ENCODE measurements at places on chromosomes 3 and 15.

- DNase-seq: no peak
These were observed 2.7 kb downstream of the UPK1B start for GRCh38 chr3:119175872-119176756.

DNA sequence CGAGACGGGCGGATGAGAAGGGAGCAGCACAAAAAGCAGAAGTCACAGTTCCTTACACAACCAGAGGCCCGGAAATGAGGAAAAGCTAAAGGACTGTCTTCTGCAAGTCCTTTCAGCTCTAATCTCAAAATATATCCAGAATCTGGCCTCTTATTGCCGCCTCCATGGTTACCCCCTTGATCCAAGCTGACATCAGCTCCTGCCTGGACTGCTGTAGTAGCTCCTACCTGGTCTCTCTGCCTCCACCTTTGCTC lies 324.0 kb upstream of the ROPN1 start:
- DNase-seq: no peak

DNA sequence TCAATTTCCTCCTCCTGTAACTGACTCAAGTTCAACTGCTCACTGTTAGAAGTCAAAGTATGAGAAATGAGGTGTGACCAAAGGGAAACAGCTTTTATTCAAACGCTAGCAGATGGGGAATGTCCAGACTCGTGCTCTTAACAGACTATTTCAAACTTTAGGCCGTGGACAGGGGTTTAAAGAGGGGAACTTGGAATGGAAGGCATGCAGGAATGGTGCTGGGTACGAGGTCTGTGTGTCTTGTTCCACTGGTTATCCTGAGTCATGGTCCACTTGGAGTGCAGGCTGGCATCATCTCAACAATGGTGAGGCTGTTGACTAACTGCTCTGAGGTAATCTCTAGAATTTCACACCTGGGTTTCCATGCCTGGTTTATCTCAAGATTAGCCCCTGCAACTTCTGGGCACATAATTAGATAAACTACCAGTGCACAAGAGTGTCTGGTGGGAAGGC lies 22.9 kb upstream of the DNAAF4 start:
- DNase-seq: no peak

GRCh38 chr3:17631609-17632008 lies 110.8 kb downstream of the TBC1D5 start:
- no peak for DNase-seq

DNA sequence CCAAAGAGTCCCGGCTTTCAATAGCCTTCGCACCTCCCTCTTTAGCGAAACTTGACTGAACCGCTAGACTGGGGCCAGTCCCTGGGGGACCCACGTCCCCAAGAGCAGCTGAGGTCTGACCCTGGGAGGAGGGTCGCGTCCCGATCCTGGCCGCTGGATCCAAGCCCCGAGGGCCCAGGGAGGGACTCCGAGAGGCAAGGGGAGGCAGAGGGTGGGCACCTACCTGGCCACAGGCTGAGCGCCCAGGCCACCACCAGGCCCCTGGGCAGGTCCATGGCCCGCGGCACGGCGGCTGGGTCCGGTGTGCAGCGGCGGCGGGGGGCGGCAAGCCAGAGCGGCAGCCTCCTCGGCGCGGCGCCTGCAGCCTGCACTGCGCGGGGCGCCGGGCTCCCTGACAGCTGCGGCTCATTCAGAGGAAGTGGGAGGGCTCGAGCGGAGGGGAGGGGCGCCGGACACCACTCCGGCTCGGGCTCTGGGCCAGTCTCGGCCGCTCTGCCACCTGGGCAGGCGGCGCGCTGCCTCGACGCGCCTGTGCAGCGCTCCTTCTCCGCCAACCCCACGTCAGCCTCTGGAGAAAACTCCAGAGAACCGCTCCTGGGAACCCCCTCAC lies at the start of gene ITGA11:
Gene ITGA11 (minus strand): TSS at position 372 of the 610 bp plus-strand sequence. CDS start 97 bp downstream, at position 275.
- DNase-seq: no peak

DNA sequence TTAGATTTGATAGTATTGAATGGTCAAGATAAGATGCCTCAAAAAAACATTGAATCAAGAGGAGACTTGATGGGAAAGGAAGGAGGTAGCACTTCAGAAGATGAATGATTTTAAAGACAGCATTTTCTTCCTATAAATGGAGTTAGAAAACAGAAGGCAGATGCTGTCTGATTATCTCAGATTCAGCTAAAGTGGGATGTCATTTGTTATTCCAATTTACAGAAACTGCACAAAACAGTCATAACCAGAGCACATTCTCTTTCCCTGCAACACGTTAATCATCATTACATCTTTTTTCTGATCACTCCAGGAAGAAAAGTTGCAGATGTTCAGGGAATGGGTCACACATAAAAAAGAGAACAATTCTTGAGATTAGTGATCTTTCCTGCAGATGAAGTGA lies 1141.8 kb downstream of the SI start:
- no peak for DNase-seq

DNA sequence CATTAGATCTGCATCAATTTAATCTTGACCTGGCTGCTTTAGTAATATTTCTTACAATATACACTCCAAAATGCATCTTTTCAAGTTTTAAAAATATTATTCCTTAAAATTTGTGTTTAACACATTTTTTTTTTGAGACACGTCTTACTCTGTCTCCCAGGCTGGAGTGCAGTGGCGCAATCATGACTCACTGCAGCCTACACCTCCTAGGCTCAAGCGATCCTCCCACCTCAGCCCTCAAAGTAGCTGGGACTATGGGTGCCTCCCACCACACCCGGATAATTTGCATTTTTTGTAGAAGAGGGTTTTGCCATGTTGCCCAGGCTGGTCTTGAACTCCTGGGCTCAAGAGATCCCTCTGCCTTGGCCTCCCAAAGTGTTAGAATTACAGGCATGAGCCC lies 73.6 kb downstream of the ETV5 start:
- no peak for DNase-seq

- no peak for DNase-seq
These were observed 13.9 kb upstream of the ZBBX start for GRCh38 chr3:167394003-167394402.

DNA sequence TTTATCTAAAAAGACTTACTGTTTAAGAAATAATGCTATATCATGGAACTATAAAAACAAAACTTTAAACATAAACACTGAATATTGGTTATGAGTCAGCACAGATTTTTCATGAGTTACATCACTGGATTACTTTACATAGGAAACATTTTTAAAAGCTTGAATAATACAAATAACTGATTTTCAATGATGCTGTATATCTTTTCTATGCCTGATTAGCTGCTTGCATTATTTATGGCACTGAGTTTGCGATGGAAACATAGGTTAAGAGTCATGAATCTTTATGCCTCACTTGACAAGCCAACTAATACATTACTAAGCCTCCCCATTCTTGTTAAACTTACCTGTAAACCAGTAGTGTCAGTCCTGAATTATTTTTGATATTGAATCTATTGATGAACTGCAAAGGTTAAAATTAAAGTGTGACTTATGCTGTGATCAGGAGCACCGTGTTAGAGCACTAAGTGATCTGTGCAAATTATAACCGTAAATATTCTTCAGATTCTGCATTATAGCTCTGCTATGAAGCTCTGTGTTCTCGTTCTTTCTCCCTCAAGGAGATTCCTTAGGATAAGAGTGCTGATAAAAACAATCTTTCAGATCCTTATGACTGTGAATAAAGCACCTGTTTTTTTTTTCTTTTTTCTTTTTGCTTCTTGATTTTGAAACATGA lies 437.3 kb upstream of the BCHE start:
- DNase-seq: no peak

- no peak for DNase-seq
These were observed 45.2 kb downstream of the C2CD4B start for GRCh38 chr15:62119874-62120273.

DNA sequence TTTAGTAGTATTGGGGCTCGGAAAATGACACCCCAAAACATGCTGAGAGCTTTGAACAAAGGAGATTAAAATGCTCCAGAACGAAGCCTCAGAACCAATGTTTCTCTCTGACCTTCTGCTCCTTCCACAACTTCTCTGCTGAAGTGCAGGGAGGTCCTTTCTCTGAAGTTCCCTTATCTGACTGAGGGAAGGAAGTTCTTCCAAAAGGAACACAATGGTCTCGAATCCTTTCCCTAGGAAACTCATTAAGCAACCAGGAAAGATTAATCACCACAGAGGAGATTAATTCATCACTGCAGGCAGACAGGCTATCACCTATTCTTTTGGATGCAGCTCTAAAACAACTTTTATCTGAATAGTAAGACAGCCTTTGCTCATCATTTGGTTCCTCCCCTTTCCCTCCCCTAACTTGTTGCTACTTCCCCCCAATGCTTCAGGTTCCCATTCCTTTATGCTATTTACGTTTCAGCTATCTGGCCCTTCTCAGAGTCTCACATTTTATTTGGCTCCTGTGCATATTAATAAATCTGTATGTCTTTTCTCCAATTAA lies 18.2 kb upstream of the WDR49 start:
- no peak for DNase-seq

All from T follicular helper cell (primary cell).